ENCODE measurements at places on chromosomes 11 and 22. TPM values are rescaled to one million over a fixed set of nuclear protein-coding genes. Genes with fewer than 3 reads are reported as not detected.

DNA sequence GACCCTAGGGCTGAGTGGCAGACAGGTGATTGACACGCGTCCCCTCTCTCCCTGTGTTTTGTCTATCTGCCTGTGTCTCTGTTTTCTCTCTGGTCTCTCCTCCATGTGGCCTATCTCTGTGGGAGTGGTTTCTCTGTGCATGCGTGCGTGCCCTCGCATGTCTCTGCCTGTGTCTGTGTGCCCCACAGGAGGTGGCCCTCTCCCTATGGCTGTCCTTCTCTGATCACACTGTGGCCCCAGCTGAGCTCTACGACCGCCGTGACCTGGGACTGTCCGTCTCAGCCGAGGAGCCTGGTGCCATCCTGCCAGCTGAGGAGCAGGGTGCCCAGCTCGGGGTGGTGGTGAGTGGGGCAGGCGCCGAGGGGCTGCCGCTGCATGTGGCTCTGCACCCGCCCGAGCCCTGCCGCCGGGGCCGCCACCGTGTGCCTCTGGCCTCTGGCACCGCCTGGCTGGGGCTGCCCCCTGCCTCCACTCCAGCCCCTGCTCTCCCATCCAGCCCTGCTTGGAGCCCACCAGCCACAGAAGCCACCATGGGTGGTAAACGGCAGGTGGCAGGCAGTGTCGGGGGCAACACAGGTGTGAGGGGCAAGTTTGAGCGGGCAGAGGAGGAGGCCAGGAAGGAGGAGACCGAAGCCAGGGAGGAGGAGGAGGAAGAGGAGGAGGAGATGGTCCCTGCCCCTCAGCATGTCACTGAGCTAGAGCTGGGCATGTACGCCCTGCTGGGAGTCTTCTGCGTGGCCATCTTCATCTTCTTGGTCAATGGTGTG lies 11.6 kb downstream of the TMEM132A start:
- DNase-seq = no peak

DNA sequence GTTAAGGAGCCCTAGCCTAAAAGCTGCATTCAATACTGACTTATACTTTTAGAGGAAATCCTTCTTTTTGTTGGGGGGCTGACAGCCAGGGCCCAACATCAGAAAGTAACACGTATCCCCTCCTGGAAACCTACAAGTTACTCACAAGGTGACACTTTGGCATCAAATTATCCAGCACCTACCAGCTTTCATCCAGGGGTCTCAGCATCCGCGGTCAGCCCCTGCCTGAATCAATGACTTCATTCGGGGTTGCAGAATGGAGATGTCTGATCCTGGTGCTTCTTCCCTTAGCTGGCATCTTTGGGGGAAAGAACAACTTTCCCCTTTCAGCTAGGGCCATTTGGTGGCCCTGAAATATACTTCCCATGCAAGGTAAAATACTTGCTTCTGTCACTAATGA lies 5.3 kb upstream of the NAP1L4 start:
- DNase-seq = no peak

- no peak for DNase-seq
These were observed 12.4 kb downstream of the EMID1 start for GRCh38 chr22:29217827-29218757.

GRCh38 chr22:41565403-41566054 lies 4.7 kb downstream of the CSDC2 start:
- DNase-seq = no peak

DNA sequence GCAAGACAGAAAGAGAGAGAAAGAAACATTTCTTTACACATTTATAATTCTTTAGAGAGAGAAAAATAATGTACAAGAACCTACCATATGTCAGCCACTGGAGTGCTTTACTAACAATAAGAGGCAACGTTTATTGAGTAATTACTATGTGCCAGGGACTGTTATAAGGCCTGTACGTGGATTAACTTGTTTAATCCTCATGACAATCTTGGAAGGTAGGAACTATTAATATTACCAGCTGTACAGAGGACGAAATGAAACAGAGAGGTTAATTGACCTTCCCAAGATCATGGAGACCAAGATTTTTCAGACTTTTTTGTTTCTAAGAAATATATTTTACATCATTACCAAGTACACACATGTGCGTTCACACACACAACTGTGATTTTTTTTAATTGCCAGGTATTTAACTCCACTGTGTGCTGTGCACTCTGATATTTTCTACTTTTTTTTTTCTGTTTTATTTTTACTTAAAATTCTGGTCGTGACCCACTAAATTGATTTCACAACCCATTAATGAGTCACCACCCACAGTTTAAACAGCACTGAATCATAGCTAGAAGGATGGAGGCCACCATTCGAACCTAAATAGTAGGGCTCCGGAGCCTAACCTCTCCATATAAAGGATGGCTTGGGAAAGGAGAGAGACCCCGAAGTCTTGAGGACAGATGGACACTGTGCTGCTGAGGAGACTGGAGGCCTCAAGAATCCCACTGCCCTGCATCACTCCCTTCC lies 21.4 kb downstream of the CREB3L1 start:
- no peak for DNase-seq

DNA sequence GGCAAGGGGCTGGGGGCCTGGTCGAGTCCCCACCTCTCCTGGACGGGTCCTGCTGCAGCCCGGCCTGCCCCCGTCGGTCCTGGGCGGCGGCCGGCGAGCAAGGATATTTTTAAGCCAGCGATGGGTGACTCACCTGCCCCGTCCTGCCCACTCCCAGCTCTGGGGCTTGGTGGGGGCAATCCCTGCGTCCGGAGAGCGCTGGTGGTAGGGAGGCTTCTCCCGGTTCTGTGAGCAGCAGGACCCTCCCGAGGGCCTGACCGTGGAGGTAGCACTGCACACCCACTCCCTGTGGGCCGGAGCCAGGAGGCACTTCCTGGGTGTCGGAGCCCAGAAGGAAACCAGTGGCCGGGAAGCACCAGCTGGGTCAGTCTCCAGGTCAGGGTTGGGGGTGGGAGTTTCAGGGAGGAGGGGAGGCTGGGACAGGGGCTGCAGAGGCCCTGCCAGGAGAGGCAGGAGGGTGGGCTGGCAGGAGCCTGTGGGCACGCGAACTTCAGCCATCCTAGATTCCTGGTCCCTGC lies 467 bp downstream of the EPS8L2 start:
- DNase-seq = peak; percentile 69

DNA sequence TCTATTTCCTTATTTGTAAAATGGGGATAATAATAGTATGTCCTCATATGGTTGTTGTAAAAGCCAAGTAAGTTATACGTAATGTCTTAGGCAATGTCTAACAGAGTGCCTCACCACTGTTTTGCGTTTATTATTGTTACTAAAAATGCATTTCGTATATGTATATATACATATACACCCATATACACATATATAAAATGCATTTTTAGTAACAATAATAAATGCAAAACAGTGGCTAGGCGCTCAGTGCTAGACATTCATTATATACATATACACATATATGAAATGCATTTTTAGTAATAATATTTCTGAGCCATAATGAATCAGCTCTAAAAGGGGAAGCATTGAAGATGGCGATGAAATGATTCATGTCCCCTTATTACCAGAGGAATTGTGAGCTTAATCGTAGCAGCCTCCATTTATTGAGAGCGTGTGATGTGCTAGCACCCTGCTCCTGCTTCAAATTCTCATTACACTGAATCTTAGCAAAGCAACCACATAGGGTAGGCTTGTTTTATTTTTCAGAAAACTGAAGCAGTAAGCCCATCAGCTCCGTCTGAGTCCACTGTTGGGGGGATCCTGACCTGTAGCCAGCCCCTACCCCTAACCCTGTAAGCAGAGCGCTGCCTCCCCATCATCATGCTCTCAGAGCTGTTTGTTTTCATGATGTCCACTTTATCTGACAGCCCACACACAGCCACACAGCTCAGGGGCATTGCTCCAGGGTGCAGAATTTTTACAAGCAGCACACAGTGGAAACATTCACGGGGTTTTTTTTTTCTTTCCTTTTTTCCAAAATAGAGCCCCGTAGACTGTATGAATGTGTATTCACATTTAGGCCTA lies 97.1 kb upstream of the NAV2 start:
- no peak for DNase-seq

GRCh38 chr22:25030636-25031035 lies 78.1 kb downstream of the KIAA1671 start:
- DNase-seq = no peak

Gene CCDC188
- not detected for polyA plus RNA-seq
